CD4-positive, alpha-beta T cell (primary cell): ENCODE measurements at places on chromosomes 7 and 10. TPM values are rescaled to one million over a fixed set of nuclear protein-coding genes. Genes with fewer than 3 reads are reported as not detected.

DNA sequence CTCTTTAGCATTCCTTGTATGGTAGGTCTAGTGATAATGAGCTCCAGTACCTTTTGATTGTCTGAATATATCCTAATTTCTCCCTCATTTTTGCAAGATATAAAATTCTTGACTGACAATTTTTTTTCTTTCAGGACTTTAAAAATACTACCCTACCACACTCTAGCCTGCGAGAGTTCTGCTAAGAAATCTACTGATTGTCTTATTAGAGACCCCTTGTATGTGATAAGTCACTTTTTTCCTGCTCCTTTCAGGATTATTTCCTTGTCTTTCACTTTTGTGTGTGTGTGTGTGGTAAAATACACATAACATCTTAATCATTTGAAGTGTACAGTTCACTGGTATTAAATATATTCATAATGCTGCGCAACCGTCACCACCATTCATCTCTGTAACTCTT, 68.7 kb upstream of the PPP1R9A start:
- no peak overlapping the region for H3K4me3 ChIP-seq
- H3K27me3 ChIP-seq, result no peaks in the 10 kb centered on the region
- H3K36me3 ChIP-seq, result no peaks in the 10 kb centered on the region
- H3K4me1 ChIP-seq, result no peaks in the 10 kb centered on the region
- H3K27ac ChIP-seq, result no peak overlapping the region

- peak within 1 kb of the TSS; percentile 92 for H3K27ac ChIP-seq
- H3K4me3 ChIP-seq, result peak within 1 kb of the TSS; percentile 92
- no peaks in the 10 kb centered on the region for H3K36me3 ChIP-seq
- DNase-seq, result peak; percentile 29
Observed at GRCh38 chr10:61900829-61901792, at the start of gene ARID5B. ARID5B (plus strand) TSS chr10:61901699; CDS start chr10:61901710, 11 bp downstream.

DNA sequence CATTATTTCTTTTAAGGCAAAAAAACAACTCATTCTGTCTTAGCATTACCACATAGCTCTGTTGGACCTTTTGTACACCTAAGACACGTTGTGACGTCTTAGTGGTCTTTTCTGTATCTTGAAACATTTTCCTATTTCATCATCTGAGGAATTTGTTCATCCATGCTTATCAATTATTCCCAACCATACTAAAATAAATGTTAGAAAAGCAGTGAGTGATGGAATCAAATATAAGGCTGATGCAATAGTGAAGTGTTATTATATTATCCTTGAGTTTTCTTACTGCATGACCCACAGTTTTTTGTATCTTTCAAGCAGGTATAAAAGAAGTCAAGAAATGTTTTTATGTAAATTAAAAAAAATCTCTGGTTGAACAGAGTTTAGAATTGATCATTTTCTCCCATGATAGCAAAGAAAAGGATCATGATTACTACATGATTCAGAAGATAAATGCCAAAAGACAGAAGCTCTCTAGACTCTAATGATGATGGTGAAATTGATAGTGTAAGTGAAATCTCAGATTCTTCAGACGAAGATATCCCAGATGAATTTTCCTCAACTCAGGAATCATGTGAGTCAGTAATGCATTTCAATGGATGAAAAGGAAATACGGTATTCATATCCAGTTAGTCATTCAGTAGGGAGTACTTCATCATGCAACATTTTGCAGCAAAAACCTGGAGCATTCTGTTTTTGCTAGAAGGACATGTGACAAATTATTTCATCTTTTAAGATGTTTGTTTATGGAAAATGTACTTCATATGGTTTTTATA, 51.4 kb downstream of the CELF2 start:
- no peaks in the 10 kb centered on the region for H3K4me1 ChIP-seq
- DNase-seq, result no peak
- H3K4me3 ChIP-seq, result no peak overlapping the region
- H3K36me3 ChIP-seq, result no peaks in the 10 kb centered on the region
- H3K27me3 ChIP-seq, result no peaks in the 10 kb centered on the region

DNA sequence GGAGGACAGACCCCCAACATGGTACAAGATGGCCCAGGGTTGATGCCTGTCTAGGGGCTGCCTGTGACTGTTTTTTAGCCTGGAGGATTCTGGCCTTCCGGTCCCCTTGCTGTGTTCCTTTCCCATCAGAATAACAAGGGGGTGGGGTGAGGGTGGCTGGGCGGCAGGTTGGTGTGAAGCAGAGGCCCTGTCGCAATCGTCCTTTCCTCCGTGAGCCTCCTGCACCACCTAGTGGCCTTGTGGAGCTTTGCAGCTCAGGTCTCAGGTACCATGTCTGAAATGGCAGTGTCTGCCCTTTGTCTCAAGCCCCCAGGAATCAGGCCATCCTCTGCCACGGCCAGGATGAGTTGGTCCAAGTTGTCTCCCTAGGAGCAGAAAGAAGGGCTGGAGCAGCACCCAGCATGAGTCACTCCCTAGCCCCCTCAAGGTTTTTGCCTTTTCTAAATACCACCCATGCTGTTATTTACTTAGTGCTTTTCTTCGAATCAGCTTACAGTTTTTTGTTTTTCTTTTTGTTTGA, 24.2 kb downstream of the TACR2 start:
- H3K4me3 ChIP-seq, result no peak overlapping the region
- no peaks in the 10 kb centered on the region for H3K27me3 ChIP-seq
- H3K36me3 ChIP-seq, result peaks cover 63% of the 10 kb centered on the region
- peaks cover 14% of the 10 kb centered on the region for H3K4me1 ChIP-seq

- DNase-seq, result no peak
- no peak overlapping the region for H3K4me3 ChIP-seq
- H3K36me3 ChIP-seq, result no peaks in the 10 kb centered on the region
- no peak overlapping the region for H3K27ac ChIP-seq
Observed at GRCh38 chr7:46812101-46812675, 769.7 kb downstream of the TNS3 start.

GRCh38 chr7:50970092-50970491, 187.4 kb upstream of the GRB10 start:
- no peak overlapping the region for H3K4me3 ChIP-seq
- no peak for DNase-seq
- no peaks in the 10 kb centered on the region for H3K4me1 ChIP-seq
- no peaks in the 10 kb centered on the region for H3K27me3 ChIP-seq
- no peak overlapping the region for H3K27ac ChIP-seq

DNA sequence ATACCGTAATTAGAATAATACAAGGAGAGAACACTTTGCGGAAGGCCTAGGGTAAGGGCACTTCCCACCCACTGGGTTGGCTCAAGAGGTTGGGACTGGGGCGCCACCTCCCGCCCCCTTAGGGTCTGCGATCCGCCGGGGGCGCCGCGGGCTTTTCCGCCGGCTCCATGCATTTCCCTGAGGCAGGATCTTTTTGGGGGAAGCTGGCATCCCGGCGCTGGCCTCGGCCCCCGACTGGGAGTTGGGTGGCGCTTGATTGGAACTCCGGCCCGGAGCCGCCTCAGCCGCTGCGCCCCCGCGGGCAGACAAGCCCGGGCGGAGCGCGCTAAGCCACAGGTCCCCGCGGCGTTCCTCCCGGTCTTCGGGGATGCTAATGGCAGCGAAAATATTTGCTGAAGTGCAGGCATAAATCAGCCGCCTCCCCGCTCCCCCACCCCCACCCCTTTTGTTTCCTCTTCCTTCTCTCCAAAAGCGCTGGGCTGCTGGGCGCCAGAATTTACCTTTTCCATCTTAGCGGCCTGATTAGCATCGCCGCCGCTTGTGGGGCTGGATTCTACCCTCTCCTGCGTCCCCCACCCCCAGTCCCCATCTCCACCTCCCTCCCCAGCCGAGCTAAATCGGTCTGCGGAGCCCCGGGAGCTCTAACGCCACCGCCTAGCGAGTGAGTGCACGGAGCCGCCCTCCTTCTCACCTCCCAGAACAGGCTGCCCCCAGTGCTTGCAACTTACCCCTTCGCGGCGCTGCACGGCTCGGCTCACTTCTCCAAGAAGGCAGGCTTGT, 5.1 kb downstream of the UNC5B start:
- no peaks in the 10 kb centered on the region for H3K36me3 ChIP-seq
- no peak for DNase-seq
- peaks cover 19% of the 10 kb centered on the region for H3K4me1 ChIP-seq
- peaks cover 52% of the 10 kb centered on the region for H3K27me3 ChIP-seq

Gene ELFN1
- not detected for total RNA-seq

DNA sequence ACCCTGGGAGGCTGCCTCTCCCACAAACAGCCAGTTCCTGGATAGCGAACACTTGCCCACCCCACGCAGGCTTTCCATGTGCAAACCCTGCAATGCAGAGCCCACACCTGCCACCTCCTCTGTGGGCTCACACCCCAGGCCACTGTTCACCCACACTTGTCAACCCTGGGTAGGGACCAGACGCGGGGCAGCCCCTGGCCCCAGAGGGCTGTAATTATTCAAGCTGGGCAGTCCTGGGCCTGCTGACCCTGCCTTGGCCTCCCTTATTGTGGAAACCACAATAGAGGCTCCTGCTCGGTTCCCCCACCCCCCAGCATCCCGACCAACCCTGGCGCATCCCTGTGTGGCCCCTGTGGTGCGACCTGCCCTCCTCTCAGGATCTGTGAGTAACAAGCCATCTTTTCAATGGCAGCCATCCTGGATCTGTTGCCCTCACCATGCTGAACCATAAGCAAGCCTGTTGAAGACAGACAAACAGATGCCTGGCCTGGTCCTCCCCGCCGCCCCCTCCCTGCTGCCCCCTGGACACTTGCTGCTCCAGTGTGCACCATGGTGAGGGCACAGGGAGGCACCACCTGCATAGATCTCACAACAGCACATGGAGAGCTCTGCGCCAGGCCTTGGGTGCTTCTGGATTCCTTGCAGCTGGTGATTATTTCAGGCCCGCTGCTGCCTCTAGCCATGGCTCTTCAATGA, 15.8 kb upstream of the UBE3C start:
- H3K27ac ChIP-seq, result no peak overlapping the region
- no peaks in the 10 kb centered on the region for H3K27me3 ChIP-seq
- H3K36me3 ChIP-seq, result no peaks in the 10 kb centered on the region
- H3K4me3 ChIP-seq, result no peak overlapping the region
- H3K4me1 ChIP-seq, result no peaks in the 10 kb centered on the region
- DNase-seq, result no peak

DNA sequence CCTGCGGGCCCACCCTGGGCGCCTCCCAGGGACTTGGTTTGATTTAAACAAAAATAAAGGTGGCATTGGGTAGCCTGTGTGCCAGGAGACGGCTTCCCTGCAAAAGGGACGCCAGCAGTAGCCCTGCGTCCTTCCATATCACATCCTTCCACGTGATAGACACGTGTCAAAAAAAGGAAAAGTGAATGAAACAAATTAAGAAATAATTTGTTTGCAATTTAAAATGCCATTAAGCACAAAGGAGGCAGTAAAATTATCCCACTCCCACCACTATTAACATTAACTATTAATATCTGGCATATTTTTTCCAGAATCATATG, 7.6 kb downstream of the TACR2 start:
- no peaks in the 10 kb centered on the region for H3K27me3 ChIP-seq
- H3K27ac ChIP-seq, result peak overlapping the region; percentile 72
- peak overlapping the region; percentile 13 for H3K4me3 ChIP-seq

Gene TMEM196
- not detected for total RNA-seq

Gene IGFBP3
- total RNA-seq, result 10.0 TPM

DNA sequence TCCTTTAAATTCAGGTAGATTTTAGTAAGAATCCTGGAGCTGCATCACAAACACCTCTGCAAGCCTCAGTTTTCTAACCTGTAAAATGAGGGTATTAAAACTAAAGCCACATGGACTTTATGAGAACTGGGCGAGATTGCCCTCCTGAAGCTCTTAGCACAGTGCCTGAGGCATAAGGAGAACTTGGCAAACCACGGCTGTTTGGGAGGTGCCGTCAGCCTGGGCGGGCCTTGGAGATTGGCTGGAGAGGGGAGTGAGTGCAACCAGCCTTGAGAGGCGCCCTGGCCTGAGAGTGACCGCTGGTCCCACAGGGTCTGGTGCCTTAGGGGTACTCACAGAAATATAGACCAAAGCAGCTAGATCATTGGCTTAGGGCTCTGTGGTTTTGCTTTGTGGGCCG, 5.4 kb upstream of the TNS3 start:
- no peak overlapping the region for H3K4me3 ChIP-seq
- no peaks in the 10 kb centered on the region for H3K4me1 ChIP-seq
- H3K36me3 ChIP-seq, result no peaks in the 10 kb centered on the region
- no peaks in the 10 kb centered on the region for H3K27me3 ChIP-seq

GRCh38 chr7:150766334-150766709, 29.1 kb downstream of the GIMAP5 start:
- H3K4me3 ChIP-seq, result no peak overlapping the region
- H3K27ac ChIP-seq, result no peak overlapping the region
- no peak for DNase-seq

DNA sequence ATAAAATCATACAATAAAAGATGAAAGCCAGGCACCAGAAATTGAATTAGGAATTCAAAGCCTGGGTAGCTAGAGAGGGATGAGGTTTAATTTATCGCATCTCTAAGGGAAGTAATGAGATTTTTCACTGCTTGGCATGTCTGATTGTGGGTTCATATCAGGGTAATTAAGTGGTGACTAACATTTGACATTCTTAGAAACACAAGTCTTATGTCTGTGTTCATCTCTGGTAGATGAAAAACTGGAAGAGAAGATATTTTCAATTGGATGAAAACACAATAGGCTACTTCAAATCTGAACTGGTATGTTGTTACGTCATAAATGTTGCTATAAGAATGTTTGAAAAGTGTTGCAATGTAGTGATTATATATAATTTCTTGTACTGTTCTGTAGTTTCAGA, 36.8 kb upstream of the ARMS2 start:
- DNase-seq, result no peak
- peaks cover 15% of the 10 kb centered on the region for H3K36me3 ChIP-seq
- no peak overlapping the region for H3K4me3 ChIP-seq
- peaks cover 39% of the 10 kb centered on the region for H3K4me1 ChIP-seq
- H3K27me3 ChIP-seq, result no peaks in the 10 kb centered on the region

GRCh38 chr10:60890811-60891210, 53.2 kb downstream of the RHOBTB1 start:
- H3K27ac ChIP-seq, result no peak overlapping the region
- no peak overlapping the region for H3K4me3 ChIP-seq
- DNase-seq, result no peak
- H3K27me3 ChIP-seq, result no peaks in the 10 kb centered on the region

DNA sequence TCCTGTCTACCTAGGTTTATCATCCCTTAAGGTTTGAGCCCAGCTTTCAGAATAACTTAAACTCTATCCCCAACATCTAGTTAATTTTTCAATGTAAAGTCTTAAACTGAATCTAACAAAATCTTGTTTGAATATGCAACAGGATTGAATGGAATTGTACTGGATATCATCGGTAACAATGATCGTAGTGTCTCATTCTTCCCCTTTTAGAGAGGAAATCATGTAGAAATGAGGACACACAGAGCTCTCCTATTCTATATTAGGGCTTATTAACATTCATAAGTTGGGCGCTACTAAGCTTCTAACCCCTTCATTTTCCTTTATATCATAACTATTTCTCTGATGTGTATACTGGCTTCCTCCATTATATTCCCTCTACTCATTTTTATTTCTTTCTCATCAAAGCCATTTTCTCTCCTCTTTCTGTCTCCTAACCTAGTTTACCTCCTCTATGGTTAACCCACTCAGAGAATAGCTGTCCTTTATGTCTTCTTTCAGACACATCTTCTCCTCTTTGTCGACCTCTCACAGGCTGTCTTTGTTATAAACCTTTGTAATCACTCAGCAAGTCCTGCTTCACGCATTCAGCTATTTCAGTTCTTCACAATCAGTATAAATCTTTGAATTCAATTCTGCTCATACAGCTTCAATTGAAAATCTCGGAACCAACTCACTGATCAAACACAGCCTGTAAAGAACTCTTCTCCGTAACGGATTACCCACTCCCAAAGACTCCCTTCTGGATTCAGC, 1019.0 kb upstream of the C7orf33 start:
- H3K36me3 ChIP-seq, result no peaks in the 10 kb centered on the region
- no peaks in the 10 kb centered on the region for H3K4me1 ChIP-seq
- DNase-seq, result no peak
- no peaks in the 10 kb centered on the region for H3K27me3 ChIP-seq
